ENCODE measurements at places on chromosomes 11 and 22.

- no peak for DNase-seq
Observed at GRCh38 chr11:97722065-97722464, 1298.7 kb upstream of the CNTN5 start.

- DNase-seq = peak; percentile 34
Observed at GRCh38 chr22:24758164-24758799, 16.2 kb downstream of the PIWIL3 start.

DNA sequence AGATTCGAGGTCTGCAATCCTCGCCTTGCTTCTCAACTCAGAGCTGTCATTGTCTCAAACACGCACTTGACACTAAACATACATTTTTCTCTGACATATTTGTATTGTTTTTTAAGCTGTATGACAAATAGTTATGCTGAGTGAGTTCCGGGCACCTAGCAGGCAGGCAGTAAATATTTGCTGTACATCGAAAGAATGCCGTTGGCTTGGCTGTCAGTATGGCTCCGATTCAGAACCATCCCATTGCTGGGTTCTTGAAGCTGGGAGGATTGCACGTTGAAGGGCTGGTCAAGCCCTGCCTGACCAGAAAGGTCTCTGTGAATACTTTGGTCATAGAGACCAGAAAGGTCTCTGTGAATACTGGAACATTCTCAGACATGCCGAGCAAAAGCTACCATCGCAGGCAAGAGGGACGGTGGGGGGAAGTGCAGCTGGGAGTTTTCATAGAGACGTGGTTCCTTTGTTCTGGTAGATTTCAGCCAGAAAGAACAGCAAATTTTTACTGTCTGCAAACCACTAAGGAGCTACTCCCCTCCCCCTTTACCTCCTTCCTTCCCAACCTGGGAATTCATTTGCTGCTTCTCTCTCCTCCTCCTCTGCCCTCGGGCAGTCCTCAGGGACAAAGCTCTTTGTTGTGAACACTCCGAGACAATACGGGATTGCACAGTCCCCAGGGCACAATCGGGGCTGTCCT is 202.2 kb upstream of the SORL1-AS1 start:
- DNase-seq = no peak

DNA sequence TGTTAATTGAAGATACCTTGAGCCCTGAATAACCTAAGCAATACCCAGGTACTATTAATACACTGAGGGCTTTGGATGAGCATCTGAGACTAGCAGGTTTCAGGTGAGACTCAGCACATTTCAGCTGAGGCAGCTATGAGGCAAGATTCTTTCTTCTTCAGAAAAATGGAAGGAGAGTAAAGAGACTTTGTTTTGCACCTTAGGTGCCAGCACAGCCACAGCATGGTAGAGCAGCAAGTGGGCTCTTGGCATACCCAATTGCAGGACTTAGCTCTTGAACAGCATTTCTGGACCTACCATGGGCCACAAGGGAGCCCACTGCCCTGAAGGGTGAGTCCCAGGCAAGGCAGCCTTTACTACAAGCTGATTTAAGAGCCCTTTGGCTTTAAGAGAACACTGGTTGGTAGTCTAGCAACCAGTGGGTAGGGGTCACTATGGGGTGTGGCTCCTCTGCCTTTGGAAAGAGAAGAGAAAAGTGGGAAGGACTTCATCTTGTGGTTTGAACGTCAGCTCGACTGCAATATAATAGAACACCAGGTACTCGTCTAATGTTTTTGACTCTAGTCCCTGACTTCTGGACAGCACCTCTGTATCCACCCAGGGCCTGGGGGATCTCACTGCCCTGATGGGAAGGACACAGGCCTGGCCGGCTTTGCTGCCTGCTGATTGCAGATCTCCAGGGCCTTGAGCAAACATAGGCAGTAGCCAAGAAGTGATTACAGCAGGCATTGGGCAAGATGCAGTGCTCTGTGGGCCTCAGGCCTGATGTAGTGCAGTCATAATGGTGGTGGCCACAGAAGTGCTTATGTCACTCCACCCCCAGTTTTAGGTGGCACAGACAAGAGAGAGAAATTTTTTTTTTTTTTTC is 73.3 kb downstream of the GLYATL1 start:
- no peak for DNase-seq

DNA sequence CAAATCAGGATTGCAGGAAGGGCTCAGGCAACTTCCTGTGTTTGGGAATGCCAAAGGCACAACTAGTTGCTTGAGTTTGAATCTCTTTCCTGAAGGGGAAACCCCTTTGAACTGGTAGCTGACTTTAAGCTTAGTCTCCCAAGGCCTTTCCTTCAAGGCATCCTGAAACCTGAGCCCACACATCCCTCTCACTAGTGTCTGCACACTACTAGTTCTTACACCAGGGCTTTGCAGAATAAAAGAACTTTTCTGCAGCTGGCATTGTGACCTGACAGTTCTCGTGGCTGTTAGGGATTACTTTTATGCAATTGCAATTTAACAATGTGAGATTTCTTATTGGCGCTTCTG is 95.4 kb downstream of the EXT2 start:
- no peak for DNase-seq
